ENCODE measurements at places on chromosomes 12 and 14.
A peak's percentile ranks its signal among the peaks of the same experiment; 100 is the strongest.

DNA sequence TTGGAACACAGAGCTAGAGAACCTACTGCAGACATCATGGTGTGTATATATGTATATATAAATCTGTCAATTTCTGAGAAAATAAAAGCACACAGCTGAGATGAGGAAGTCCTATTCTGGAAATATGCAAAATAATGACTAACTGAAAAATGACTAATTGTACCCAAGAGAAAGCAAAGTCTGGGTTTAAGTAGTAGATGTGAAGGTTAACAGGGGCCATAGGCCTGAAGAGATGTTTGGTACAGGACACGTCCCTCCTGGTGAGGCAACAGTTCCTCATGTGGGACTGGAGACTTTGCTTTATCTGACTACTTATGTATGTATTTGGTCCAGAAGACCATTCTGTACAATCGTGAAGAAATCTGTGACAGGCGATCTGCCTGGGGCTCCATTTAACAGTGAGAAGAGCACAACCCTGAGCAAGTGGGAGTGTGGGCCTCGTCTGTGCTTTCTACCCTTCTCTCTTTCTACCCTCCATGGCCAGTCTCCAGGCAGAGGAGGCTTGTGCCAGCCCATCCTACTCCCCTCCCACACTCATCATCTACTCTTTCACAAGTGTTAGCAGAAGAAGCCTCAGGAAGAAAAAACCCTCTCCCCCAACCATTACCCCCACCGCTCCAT, 67.5 kb downstream of the SLC41A2 start:
- no peak for DNase-seq

DNA sequence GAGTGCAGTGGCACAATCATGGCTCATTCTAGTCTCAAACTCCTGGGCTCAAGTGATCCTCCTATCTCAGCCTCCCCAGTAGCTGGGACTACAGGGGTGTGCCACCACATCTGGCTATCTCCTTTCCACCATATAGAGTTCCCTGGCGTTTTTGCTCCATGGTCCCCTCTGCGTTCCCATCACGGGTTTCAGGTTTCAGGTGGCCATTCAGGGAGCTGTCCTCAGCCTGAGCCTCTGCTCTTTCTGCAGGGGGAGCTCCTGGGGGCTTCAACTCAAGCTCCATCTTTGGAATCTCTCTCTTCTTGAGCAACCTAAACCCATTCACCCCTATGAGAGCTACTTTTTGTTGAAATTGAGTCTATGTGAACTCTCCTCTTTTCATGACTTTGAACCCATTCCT, 11.6 kb downstream of the SMIM41 start:
- DNase-seq = no peak

DNA sequence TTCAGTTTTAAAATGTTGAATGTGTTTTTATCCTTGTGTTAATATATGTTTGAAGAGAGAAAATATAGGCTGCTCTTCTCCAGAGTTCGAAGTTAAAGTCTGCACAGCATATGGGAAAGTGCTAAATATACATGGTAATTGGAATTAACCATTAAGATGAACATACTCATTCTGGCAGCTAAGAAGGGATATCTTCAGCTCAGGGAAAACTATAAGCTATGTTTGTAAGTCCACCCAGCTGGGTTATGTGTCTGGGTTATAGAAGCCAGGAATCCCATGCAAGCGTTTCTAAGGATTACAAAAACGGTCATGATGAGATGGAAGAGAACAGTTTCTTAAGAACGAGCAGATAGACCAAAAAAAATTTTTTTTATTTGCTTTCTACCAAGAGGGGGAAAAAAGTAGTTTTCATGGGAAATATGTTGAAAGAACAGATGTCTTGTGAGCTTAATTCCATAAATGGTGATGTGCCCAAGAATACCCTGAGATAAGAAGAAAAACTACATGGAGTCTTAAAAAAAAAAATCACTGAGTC, 198.9 kb downstream of the FBXL14 start:
- no peak for DNase-seq

- no peak for DNase-seq
These were observed 147.8 kb downstream of the ATXN7L3B start for GRCh38 chr12:74685385-74685784.

GRCh38 chr12:14689144-14689543, 7.3 kb downstream of the GUCY2C start:
- DNase-seq = no peak

GRCh38 chr12:26009593-26009992, 51.1 kb downstream of the RASSF8 start:
- DNase-seq = no peak

DNA sequence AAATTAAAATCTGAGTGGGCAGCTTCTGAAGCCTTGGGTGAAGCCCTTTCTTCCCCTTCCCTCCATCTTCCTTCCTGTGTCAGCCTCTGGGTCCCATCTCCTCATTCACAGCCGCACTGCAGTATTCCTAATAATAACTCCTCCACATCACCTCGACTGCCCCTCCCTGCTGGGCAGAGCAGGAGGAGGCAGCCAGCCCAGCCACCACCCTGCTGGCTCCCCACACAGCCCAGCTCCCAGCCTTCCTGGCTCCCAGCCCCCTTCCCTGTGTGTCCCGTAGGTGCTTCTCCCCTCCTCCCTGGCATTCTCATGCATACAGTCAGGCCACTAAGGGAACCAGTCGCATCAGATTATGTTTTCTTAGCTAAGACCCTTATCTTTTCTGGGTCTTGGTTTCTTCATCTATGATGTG, 3.7 kb downstream of the IFFO1 start:
- peak; percentile 59 for DNase-seq

DNA sequence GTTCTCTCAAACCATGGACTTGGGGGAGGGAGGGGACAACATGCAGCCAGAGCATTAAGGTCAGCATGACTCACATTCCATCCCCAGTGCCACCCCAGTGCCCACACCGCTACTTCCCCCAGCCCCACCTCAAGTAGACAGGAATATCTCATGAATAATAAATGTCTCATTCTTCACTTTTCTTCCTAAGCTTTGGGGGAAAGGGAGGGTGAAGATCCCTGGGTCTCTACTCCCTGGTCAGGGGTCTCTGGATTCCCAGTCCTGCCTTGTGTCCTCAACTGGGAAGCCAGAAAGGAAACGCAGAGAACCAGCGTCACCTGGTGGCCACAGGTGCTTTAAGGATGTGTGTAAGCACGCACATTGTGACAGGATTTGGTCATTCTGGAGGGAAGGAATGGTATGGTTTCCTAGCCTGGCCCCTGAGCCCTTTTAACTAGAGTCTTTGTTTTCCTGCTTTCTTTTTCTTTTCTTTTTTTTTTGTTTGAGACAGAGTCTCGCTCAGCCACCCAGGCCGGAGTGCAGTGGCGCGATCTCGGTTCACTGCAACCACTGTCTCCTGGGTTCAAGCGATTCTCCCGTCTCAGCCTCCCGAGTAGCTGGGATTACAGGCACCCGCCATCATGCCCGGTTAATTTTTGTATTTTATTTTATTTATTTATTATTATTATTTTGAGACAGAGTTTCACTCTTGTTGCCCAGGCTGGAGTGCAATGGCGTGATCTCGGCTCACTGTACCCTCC, 3.4 kb downstream of the GPR84 start:
- peak; percentile 85 for DNase-seq

- DNase-seq = no peak
These were observed 194.7 kb downstream of the BCL11B start for GRCh38 chr14:99077076-99077843.

DNA sequence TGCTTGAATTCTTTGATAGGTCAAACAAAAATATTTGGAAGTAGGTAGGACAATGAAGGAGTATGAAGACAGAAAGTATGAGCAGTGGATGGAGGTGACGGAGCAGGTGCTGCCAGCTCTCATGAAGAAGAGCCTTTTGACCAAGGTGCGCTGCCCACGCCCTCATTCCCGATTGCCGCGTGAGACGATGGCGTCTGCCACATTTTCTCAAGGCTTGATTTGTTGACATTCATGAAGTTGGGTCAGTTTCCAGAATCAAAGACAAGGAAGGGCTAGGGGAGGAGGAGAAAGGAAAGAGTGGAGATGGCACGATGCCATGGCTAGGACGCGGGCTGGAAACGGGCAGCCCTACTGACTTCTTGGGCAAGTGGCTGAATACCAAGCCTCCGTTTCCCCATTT, 37.1 kb downstream of the DNAH10 start:
- no peak for DNase-seq

DNA sequence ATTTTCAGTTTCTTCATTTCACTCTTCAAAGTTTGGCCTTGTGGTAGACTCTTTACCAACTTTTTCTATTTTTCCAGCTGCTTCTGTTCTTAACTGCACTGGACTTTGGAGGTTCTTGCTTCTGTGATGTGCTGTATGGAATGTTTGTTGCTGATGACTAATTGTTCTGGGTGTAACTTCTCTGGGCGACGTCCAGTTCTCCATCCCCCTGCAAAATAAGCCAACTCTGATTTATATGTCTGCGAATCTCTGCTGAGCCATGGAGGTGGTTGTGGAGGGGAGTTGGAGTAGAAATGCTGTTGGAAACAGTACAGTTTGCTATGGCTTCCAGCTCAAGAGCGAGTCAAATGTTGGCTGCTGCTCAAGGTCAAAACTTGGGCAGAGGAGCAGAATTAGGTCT, 113.9 kb upstream of the DYRK2 start:
- no peak for DNase-seq

GRCh38 chr14:60618241-60618640, 31.0 kb downstream of the SIX1 start:
- no peak for DNase-seq

DNA sequence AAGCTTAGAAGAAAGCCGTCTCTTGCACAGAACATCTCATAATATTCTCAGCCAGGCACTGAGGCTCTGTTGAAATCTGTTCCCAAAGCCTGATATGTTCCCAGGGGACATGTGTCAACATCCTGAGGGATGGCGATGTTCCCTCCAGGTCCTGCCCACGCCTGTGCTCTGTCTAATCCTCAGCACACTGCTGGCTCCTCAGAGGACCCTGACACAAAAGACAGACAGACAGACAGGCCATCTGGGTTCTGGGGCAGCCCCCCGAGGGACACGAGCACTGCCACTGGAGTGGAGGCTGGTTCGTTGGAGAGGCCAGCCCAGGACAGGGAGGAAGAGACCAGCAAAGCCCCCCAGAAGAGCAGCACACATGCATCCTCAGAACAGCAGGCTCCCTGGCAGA, 27.8 kb downstream of the CHGA start:
- DNase-seq = peak; percentile 36

- no peak for DNase-seq
These were observed 42.4 kb downstream of the ARL6IP4 start for GRCh38 chr12:123022846-123023245.

GRCh38 chr12:130053651-130054069, 108.6 kb upstream of the FZD10 start:
- DNase-seq = peak; percentile 32

GRCh38 chr12:130642856-130643255, 73.2 kb downstream of the RIMBP2 start:
- DNase-seq = no peak

DNA sequence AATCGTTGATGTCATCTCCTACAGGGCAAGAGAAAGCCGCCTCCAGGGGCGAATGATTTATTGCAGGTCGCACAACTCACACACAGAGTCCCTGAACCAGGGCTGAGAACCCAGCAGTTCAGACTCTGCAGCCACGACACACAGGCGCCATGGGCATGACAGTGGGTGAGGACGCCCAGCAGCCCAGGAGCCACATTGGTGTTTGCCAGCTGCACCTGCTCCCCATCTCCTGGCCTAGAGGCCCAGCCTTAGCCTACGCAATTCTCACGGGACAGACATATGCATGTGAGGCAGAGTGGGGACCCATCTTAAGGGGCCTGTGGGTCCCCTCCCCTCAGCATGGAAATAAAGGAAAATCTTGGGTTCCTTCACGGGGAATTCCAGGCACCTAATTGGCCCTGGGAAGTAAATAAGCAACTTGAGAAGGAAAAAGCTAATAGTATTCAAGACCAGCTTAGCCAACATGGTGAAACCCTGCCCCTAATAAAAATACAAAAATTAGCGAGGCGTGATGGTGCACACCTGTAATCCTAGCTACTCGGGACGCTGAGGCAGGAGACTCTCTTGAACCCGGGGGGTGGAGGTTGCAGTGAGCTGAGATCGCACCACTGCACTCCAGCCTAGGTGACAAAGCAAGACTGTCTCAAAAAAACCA, 69.3 kb downstream of the RIMBP2 start:
- DNase-seq = no peak

- DNase-seq = no peak
These were observed 224.8 kb downstream of the ASCL1 start for GRCh38 chr12:103182299-103182698.

DNA sequence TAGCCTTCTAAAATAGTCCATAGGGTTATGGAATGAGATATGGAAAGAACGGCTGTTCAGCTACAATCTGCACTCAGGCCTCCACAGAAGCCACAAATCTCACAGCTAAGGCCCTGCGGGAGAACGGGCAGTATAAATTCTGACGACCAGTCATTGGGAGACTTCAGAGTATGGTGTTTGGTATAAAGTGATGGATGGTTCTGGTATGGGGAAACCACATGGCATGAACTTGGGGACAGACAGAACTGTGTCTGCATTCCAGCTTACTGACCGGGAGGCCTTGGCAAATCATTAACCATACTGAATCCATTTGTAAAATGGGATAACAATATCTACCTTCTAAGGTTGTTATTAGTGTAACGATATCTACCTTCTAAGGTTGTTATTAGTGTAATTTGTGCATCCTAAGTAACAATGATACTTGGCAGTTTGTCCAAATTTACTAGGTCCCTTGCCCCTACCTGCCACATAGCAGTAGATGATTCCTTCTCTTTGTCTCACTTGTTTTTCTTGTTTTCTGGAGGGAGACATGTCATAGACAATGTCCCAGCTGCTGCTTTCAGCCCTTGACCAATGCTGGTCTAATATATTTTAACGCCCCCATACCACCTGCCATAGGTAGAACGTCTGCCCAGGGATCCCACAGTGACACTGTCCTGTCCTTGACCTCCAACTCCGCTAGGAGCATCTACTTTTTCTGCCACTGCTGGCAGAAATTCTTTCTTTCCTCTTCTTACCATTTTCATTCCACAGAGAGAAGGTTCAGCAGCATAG, 6.8 kb downstream of the CDKL1 start:
- DNase-seq = no peak

GRCh38 chr12:114404083-114404925, 1.6 kb downstream of the TBX5 start:
- DNase-seq = no peak

DNA sequence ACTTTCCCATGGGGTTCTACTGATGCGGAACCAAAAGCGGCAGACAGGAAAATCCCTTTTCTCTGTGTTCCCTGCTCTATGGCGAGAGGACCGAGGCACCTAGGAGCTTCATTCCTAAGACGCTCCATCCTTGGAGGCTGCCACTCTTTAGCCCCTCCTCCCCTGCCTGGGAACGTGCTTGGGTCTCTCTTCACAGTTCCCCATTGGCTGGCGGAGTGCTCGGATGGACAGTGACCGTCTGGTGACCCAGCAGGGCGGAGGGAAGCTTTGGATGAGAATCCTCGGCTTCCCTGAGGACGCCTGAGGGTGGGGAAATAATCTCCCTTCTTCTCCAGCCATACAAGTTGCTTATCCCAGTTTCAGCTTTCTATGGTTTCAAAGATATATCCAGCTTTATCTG, 37.3 kb downstream of the KCNA5 start:
- DNase-seq = no peak

DNA sequence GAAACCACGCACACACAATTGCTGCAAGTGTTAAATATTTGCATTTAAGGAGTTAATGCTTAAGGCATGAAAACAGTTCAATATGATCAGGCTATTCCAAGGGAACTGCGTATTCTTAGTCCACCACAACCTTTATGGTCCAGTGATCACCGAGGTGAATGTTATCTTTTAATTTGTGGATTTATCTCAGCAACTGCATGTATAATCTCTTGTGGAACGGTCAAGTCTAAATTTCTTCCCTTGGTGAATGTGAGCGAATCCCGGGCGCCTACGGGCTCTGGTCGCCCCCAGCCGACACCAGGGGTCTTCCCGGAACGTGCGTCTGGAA, 999 bp upstream of the AK7 start:
- no peak for DNase-seq

- DNase-seq = peak; percentile 39
These were observed 52.3 kb upstream of the TMEM263 start for GRCh38 chr12:106903241-106903945.
